ENCODE measurements at places on chromosomes 16 and 17.

DNA sequence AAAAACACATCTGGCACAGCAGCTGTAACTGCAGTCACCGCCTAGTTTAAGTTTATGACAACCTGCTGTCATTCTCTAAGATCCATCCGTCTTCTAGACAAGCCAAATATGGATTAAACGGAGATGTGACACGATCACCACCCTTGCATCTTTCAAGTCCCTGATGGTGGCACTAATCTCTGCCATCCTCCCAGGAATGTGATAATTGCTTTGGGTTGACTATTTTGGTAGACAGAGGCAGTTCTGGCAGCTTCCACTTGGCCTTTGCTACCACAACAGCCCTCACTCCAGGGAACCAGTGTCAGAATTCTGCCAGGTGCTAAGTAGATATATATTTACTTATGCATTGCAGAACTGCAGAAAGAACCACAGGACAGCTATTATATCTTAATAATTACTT is 81.3 kb downstream of the ADCY9 start:
- no peak for DNase-seq

- DNase-seq, result peak; percentile 92
These were observed 71.0 kb downstream of the COPRS start for GRCh38 chr17:31787857-31788570.

DNA sequence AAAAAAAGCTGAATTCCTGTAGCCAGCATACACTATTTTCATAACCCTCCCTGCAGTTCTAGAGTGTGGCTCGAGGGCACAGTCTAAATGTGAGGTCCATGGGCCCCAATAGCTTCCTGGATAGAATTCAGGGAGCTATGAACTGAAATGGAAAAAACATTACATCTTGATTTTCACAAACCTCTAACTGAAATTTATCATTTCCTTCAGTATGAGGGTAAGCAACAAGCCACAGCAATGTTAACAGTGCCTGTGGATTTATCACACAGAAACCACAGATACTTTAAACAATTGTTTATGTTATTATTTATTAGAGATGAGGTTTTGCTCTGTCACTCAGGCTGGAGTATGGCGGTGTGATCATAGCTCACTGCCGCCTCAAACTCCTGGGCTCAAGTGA is 18.2 kb downstream of the TMEM92 start:
- DNase-seq, result peak; percentile 29

- peak; percentile 60 for DNase-seq
These were observed 45.8 kb downstream of the STAT3 start for GRCh38 chr17:42342242-42343008.

DNA sequence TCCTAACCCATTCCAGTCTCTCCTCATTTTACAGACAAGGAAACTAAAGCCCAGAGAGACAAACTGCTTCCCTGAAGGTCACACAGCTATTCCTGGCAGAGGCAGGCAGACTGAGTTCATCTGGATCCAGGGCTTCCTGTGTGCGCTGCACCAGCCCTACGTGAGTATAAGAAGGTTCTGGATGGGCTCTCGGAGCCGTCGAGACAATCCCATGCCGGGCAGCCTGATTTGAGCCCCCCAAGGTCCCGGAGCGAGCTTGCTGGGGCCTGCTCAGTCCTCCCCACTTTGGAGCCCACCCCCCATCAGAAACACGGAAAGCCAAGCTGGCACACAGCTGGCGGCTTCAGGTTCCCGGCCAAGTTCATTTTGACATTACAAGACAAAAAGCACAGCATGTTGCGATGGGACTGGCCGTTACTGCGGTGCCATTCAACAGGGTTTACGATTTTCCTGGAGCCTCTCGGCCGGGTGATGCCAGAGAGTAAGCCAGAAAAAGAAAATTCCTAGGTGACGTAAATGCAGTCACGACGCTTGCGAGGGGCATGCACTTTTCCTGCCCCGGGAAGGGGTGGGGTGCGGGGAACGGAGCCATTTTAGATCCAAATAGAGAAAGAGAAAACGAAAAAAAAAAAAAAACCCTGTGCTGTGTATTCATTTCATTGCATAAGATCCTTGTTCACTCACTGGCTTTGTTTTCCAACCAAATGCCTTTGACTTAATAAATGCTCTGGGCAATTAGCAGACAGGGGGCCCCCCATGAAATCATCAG is 167.1 kb upstream of the FOXF1 start:
- peak; percentile 79 for DNase-seq

- no peak for DNase-seq
These were observed 24.1 kb upstream of the POLR3E start for GRCh38 chr16:22272870-22273650.

DNA sequence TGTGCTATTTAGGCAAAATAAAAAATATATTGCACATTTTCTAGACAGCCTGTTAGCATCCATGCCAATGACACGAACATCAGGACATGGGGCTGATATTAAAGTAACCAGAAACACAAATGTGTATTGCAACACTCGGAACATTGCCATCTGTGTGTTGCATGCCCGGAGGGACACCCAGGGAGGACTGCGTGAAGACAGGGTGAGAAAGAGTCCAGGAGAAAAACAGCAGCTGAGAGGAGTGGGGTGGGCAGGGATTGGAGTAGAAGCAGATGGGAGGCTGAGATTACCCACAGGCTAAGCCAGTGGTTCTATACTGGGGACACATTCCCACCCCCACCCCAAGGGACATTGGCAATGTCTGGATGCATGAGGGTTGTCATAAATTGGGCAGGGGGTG is 114.8 kb downstream of the GRIN2A start:
- DNase-seq, result no peak

DNA sequence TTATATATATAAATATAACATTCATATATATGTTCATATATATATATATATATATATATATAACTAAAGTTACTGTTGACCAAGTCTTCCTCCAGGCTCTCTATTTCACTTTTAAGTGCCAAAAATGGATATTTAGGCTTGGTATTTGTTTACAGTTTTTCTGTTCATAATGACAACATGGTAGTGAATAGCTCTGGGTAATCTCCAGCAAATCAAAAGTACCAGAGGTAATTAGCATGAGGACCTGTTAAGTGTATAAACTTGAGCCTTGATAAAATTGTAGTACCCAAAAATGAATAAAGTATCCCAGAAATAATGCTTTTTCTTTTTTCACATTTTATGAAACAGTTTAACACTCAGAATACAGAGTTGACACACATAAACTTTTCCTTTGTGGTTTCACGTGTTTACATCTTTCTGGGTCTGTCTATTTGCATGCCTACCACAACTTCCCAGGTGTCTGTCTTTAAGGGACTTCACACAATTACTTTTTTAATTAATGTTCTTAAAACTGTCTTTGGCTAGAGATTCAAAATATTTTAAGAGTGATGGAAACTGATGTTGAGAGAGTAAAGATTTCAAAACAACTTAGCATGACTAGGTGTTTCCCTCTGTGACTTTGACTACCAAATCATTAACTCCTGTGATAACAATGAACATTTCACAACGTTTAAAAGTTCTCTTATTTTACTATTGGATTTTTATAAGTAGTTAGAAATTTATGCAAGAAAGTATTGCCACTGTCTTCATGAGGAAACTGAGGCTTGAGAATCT is 47.9 kb downstream of the RABEP1 start:
- no peak for DNase-seq

- DNase-seq, result no peak
These were observed 10.6 kb upstream of the ENGASE start for GRCh38 chr17:79064026-79064425.

DNA sequence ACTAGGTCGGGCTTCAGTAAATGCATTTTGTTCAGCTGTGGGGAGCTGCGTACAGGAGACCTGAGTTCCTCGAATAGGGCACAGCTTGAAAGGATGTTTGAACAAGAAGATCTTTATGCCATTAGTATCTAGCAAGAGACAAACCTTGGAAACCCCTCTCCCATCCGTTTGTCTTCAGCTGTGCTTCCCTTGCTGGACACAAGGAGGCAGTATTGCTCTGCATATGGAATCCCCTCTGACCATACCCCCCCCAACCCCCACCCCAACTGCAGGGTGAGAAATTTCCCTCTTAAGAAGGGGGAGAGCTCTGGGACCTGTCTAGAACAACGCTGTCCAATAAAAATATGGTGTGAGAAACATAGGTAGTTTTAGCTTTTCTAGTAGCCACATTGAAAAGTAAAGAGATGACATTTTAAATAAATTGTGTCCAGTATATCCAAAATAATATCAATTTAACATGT is 1.6 kb downstream of the MRM1 start:
- peak; percentile 69 for DNase-seq

GRCh38 chr17:2602597-2603017 is 9.2 kb downstream of the PAFAH1B1 start:
- DNase-seq, result no peak

DNA sequence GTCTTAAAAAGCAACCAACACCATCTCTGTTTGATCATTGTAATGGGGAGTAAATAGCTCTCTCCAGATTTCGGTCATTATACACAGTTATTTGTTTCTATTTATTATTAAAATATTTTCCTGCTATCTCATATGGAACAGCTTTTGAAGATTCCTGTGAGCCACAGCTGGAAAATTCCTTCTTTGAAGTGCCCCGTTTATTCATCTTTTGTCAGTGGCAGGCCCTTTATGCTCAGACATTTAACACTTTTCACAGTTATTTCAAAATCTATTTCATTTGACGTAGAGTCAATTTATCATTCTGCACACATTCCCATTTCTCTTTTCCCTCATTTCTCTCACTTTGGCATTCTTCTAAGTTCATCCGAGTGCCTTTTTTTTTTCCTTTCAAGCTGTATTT is 245.9 kb upstream of the ELAC2 start:
- no peak for DNase-seq

GRCh38 chr16:23383881-23384280 is 69.1 kb downstream of the COG7 start:
- no peak for DNase-seq

All from fibroblast of skin of right quadriceps (primary cell).